ENCODE measurements at places on chromosomes 16 and 17. TPM values are rescaled to one million over a fixed set of nuclear protein-coding genes. Genes with fewer than 3 reads are reported as not detected.

GRCh38 chr17:15452746-15453145, 14.7 kb downstream of the CDRT4 start:
- H3K4me3 ChIP-seq = no peak overlapping the region
- H3K27me3 ChIP-seq = no peaks in the 10 kb centered on the region
- no peak for DNase-seq
- no peaks in the 10 kb centered on the region for H3K4me1 ChIP-seq

GRCh38 chr16:56953006-56953405, 8.7 kb upstream of the CETP start:
- H3K36me3 ChIP-seq = no peaks in the 10 kb centered on the region
- H3K4me1 ChIP-seq = peaks cover 12% of the 10 kb centered on the region
- H3K27ac ChIP-seq = no peak overlapping the region
- H3K4me3 ChIP-seq = no peak overlapping the region

GRCh38 chr17:48503747-48504146, 27.1 kb downstream of the HOXB1 start:
- no peak for DNase-seq
- H3K4me3 ChIP-seq = no peak overlapping the region
- H3K27me3 ChIP-seq = no peaks in the 10 kb centered on the region
- H3K4me1 ChIP-seq = peaks cover 14% of the 10 kb centered on the region
- H3K27ac ChIP-seq = no peak overlapping the region

DNA sequence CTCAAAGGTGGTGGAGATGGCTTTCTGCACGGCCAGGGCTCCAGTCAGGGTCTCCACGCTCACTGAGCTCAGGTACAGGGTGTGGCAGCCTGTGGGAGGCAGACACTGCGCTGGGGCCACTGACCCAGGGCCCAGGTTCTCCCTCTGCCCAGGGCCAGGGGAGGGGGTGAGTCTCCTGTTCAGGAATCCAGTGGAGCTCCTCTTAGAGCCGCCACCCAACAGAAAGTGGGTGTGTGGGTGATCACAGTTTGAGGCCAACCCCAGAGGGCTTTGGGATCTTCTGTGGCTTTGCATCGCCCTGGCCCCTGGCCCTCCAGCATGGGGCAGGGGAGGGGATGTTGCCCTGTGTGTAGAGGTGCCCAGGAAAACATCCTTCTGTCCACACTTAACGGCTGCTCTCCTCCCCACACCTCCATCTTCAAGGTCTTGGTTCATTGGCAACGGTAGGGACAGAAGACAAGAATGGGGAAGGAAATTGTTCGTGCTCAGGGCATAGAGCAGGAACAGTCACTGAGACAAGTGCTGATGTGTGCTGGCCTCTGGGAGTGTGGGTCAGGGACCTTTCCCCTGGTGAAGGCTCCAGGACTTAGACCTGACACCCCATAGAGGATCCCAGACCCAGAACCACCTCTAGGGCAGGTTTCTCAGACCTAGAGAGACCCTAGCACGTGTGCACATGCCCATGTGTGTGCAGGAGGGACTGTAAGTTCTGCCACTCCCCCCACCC, 21.5 kb downstream of the TNS4 start:
- peak overlapping the region; percentile 98 for H3K27ac ChIP-seq
- no peaks in the 10 kb centered on the region for H3K27me3 ChIP-seq
- peaks cover 55% of the 10 kb centered on the region for H3K4me1 ChIP-seq
- DNase-seq = peak; percentile 20
- H3K36me3 ChIP-seq = peaks cover 10% of the 10 kb centered on the region

DNA sequence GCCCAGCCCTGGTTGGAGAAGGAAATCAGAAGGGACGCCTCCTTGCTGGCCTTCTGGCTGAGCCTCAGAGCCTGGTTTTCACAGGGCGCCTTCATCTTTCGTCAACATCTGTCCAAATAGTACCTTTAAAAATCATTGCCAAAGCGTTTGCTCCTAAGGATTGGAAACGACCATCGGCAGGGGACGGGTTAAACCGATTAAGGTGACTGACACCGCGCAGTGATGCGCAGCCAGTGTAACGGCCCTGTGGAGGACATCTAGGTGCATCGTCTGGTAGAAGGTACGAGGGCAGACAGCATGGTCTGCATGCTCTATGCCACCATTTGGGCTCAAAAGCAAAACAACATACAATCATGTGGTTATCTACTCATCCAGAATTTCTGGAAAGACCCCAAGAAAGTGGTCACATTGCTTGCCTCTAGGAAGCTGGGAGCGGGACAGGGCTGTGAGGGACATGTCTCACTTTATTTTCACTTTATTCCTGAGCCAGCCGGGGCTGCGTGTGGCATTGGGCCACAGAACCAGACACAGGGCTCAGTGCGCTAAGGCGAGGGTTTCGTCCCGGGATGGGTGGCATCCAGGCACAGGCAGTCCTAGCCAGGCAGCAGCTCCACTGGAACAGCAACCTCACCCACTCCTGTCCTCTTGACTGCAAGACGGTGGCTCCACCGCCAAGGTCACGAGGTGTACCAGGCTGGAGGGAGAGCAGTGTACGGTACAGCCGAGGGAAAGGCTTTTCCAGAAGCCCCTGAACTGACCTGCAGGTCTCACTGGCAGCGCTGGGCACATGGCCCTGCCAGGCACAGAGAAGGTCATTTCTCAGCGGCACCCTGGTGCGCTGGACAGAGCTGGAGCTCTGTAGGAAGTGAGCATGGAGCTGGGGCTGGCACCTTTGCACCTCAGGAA, 40.9 kb upstream of the JPH3 start:
- peaks cover 4% of the 10 kb centered on the region for H3K27me3 ChIP-seq
- H3K36me3 ChIP-seq = no peaks in the 10 kb centered on the region
- H3K27ac ChIP-seq = no peak overlapping the region
- no peak for DNase-seq
- H3K4me1 ChIP-seq = no peaks in the 10 kb centered on the region

DNA sequence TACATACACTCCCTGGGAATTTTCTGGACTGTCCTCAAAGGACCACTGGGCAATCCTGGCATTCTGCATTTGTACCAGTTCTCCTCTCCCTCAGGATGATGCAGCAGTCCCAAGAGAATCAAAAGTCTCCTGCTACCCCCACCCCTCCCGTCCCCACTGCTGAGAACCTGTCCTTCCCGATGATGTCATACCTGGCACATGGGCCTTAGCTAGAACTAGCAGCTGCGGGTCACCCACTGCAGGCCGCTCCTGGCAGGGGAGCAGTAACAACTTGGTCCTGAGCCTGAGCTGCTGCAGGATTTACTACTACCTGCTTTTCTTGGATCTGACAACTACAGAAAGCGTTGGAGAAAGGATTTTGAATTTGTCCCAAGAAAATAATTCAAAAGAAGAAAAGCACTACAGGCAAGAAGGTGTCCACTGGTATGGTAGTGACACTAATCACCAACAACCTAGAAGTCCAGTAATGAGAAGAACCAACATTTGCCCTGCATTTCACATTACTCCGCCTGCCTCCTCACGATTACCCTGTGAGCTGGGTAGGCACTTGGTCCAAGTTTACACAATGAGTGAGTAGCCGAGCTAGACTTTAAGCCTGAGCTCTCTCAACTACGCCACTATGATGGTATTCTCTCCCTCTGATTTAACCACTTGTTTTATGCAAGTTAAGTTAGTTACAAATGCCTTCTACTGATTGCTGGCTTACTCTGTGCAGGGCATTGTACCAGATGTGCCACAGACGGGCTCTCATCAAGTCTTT, 55.3 kb upstream of the ETV4 start:
- H3K4me1 ChIP-seq = no peaks in the 10 kb centered on the region
- no peaks in the 10 kb centered on the region for H3K36me3 ChIP-seq
- H3K27ac ChIP-seq = no peak overlapping the region
- no peaks in the 10 kb centered on the region for H3K27me3 ChIP-seq
- no peak for DNase-seq
- no peak overlapping the region for H3K4me3 ChIP-seq

- no peak overlapping the region for H3K4me3 ChIP-seq
- no peaks in the 10 kb centered on the region for H3K4me1 ChIP-seq
- no peak overlapping the region for H3K27ac ChIP-seq
- H3K36me3 ChIP-seq = peaks cover 16% of the 10 kb centered on the region
Measured at GRCh38 chr16:88724855-88725555, 18.7 kb downstream of the CTU2 start.

- H3K4me1 ChIP-seq = peaks cover 25% of the 10 kb centered on the region
- H3K4me3 ChIP-seq = no peak overlapping the region
- H3K36me3 ChIP-seq = peaks cover 8% of the 10 kb centered on the region
- H3K27ac ChIP-seq = peak overlapping the region; percentile 44
- H3K27me3 ChIP-seq = no peaks in the 10 kb centered on the region
- peak; percentile 37 for DNase-seq
Measured at GRCh38 chr17:2138318-2138717, 83.4 kb downstream of the HIC1 start.

DNA sequence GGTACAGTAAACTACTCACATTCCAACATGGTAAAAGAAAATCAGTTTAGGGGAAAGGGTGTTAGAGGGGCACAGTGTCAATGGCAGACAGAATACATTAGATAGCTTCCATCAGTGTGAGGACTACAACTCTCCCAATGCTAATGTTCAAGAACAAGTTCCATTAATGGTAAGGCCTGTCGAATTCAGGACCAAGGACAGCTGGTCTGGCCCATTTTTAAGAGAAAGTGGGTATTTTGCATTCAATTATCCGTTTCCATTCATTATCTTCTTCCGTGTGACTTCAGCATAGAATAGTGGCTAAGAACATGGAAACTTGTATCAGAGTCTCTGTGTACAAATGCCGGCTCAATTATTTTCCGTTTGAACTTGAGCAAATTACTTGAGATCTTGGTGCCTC, 98.4 kb downstream of the XYLT1 start:
- H3K4me3 ChIP-seq = no peak overlapping the region
- no peak for DNase-seq
- no peak overlapping the region for H3K27ac ChIP-seq
- H3K27me3 ChIP-seq = no peaks in the 10 kb centered on the region
- peaks cover 73% of the 10 kb centered on the region for H3K4me1 ChIP-seq
- H3K36me3 ChIP-seq = peaks cover 2% of the 10 kb centered on the region

DNA sequence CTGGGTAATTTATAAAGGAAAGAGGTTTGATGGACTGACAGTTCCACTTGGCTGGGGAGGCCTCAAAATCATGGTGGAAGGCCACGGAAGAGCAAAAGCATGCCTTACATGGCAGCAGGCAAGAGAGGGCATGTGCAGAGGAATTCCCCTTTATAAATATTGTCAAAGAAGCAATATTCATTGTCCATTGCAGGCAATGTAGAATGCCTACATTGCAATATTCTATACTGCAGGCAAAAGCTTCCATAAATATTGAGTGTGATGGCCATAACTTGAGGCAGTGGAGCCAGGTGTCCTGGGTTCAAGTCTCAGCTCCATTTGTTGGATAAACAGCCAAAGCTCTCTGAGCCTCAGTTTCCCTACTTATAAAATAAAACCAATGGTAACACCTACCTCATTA, 322.3 kb downstream of the SHISA9 start:
- H3K4me3 ChIP-seq = no peak overlapping the region
- H3K36me3 ChIP-seq = no peaks in the 10 kb centered on the region
- H3K4me1 ChIP-seq = no peaks in the 10 kb centered on the region
- H3K27me3 ChIP-seq = no peaks in the 10 kb centered on the region

GRCh38 chr17:42548070-42548837, 4.5 kb upstream of the HSD17B1 start:
- H3K4me1 ChIP-seq = peaks cover 14% of the 10 kb centered on the region
- no peaks in the 10 kb centered on the region for H3K27me3 ChIP-seq

DNA sequence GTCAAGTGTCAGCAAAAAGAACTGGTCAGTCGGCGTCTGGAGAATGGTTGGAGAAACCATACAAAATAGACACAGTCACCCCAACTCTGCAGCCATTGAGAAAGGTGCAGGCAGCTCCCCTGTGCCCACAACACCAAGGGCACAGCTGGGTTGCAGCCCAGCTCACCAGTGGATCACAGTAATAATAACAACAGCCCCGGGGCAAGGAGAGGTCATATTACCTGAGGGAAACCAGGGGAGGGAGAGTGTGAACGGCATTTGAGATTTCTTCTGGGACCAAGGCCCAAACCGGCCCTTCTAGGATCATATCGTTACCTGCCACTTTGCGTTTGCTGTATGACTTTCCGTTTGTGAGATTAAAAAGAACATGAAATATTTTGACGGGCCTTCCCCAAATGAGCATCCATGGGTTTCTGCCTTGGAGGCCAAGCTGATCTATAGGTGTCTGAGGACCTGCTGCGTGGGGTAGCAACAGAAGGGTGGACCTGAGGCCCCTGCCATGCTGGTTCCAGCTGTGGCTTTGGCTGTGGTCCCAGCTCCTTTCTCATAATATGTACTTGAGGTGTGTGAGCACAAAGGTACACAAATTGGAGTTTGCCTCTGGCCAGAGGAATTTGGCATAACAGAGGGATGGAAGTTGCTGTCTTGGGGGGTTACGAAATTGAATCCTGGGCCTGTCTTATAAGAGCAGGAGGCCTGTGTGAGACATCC, 154.6 kb downstream of the CMIP start:
- no peak for DNase-seq
- no peak overlapping the region for H3K27ac ChIP-seq
- no peak overlapping the region for H3K4me3 ChIP-seq
- no peaks in the 10 kb centered on the region for H3K27me3 ChIP-seq

DNA sequence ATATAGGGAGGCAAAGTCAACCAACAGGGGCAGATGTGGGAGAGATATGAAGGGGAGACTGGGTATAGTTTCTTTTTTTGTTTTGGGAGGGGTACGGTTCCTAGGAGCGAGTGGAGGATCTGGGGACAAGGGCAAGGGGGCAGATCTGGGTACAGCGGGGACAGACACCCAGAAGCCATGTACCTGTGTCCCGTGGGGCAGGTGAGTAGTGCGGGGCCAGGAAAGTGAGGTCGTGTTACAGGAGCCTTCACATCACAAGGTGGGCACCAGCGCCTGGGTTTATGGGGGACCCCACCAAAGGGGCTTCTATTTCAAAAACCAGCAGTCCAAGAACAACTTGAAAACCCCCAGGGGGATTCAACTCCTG, 11.5 kb downstream of the LITAF start:
- no peaks in the 10 kb centered on the region for H3K27me3 ChIP-seq
- H3K27ac ChIP-seq = peak overlapping the region; percentile 77
- no peak for DNase-seq
- peaks cover 73% of the 10 kb centered on the region for H3K4me1 ChIP-seq

- H3K4me1 ChIP-seq = peaks cover 39% of the 10 kb centered on the region
- peaks cover 21% of the 10 kb centered on the region for H3K36me3 ChIP-seq
- no peaks in the 10 kb centered on the region for H3K27me3 ChIP-seq
- H3K27ac ChIP-seq = peak overlapping the region; percentile 95
Measured at GRCh38 chr17:77188084-77189066, 47.6 kb downstream of the SEC14L1 start.

The KRT33B gene
- total RNA-seq = not detected

The MT1E gene
- total RNA-seq = 22.1 TPM

The KRT31 gene
- total RNA-seq = not detected

The POLR3K gene
- total RNA-seq = 51.3 TPM

The MRPL12 gene
- total RNA-seq = 152 TPM

The TXNDC11 gene
- 24.4 TPM for total RNA-seq

The GPRC5B gene
- not detected for total RNA-seq

The DDX5 gene
- 632 TPM for total RNA-seq

The SYT17 gene
- total RNA-seq = not detected

The SPNS3 gene
- total RNA-seq = 24.7 TPM

The SOX9 gene
- not detected for total RNA-seq
